ENCODE measurements at places on chromosomes 3 and 15.

GRCh38 chr3:107634099-107634489 is 111.3 kb downstream of the BBX start:
- DNase-seq = no peak

- no peak for DNase-seq
Measured at GRCh38 chr3:151589311-151589710, 128.4 kb upstream of the IGSF10 start.

- DNase-seq = no peak
Measured at GRCh38 chr3:51719410-51720025, 12.7 kb downstream of the GRM2 start.

DNA sequence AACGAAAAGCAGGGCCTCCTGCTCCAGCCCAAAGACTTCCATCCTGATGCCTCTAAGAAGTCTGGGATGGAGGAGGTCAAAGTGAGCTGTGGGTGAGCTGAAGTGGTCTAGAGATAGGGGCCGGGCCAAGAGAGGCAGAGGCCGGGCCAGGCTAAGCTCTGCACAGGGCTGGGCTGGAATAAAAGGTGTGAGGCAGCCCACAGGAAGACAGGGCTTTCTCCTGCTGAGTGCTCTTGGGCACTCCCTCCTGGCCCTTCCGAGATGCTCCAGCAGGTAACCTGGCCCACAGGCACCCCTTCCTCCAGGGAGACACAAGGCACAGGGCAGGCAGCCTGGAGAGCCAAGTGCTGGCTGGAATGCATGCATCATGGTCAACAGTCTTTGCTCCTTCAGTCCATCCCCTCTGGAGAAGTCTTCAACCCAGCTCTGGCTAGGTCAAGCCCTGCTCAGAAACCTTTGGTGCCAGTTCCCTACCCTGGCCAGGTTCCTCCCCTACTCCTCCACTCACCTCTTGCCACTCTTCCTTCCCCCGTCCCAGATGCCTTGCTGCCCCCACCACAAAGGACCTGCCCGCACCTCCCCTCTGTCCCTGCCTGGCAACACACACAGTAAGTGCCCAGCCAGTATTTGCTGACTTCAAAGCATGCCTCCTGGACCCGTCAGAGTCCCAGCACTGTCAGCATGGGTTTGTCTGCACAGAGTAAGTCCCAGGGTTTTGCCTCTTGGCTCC is 93.6 kb downstream of the SEC22A start:
- DNase-seq = no peak

DNA sequence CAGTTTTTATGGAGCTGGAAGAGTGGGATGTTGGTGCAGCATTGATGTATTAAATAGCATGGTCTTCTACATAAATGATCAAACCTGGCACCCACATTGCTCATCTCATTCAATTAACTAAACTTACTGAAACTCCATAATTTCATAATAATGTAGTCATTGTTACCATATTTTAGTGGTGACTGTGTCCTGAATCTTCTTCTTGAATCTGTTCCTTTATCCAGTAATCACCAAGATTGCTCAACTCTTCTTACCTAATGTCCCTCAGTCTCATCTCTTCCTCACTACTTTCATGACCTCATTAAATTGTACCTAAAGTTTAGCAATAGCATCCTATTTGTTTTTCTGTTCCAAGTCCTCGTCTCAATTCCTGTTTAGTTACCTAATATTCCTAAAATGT is 69.8 kb downstream of the FGF7 start:
- DNase-seq = no peak

DNA sequence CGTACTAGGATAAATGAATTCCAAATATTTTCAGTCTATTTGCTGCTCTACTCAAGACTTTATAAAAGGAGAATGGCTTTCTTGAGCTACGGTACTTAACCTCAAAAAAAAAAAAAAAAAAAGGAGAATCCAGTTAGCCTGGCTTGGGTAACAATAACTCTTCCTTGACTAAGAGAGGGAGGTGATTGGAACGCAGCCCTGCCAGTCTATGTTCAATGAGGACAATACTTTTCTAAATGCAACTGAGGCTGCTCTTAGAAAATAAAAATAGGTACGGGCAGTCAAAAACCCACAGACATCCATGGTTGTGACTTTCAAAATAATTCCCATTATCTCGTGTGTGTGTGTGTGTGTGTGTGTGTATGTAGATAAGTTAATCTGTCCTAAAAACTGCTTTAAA is 661.7 kb upstream of the NAALADL2 start:
- DNase-seq = no peak
